ENCODE measurements at places on chromosomes 2 and 18. TPM values are rescaled to one million over a fixed set of nuclear protein-coding genes. Genes with fewer than 3 reads are reported as not detected.

The MAL gene
- total RNA-seq, result not detected

The SERPINB13 gene
- total RNA-seq, result not detected

The MXD1 gene
- 3.3 TPM for total RNA-seq

The TMX3 gene
- total RNA-seq, result 57.0 TPM

DNA sequence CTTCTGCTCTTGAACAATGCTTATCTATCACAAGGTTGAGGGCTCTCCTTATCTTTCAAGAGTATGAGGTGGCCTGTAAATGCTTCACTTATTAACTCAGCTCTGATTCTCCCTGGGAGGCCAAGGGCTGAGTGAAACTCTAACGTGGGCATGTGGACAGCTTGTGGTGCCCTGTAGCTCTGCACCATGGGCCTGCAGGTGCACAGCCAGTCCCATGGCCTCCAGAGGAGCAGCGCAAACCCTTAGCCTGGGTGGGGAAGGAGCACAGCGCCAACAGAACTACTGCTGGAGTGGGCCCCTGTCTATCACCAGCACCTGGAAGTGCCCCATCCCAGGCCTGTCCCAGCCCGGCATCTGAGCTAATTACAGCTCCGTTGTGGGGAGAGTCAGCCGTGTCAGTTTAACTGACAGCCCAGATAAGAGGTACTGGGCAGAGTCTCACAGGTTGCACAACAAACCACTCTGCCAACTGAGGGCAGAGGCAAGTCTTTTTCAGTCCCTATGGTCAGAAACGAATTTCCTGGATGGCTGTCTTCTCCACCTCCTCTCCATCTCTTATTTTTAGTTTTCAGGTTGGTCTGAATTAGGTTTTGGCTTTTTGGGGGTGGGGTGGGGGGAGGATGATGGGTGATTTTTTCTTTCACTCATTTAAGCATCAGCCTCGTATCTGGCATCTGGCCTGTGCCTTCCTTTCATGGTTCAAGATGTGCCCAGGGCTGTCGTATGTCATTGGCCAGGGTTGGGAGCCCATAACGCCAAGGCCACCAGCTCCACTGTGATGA lies 219.5 kb downstream of the BCL2 start:
- no peak for DNase-seq

GRCh38 chr2:205675861-205676516 lies 6.3 kb upstream of the NRP2 start:
- DNase-seq, result peak; percentile 37

DNA sequence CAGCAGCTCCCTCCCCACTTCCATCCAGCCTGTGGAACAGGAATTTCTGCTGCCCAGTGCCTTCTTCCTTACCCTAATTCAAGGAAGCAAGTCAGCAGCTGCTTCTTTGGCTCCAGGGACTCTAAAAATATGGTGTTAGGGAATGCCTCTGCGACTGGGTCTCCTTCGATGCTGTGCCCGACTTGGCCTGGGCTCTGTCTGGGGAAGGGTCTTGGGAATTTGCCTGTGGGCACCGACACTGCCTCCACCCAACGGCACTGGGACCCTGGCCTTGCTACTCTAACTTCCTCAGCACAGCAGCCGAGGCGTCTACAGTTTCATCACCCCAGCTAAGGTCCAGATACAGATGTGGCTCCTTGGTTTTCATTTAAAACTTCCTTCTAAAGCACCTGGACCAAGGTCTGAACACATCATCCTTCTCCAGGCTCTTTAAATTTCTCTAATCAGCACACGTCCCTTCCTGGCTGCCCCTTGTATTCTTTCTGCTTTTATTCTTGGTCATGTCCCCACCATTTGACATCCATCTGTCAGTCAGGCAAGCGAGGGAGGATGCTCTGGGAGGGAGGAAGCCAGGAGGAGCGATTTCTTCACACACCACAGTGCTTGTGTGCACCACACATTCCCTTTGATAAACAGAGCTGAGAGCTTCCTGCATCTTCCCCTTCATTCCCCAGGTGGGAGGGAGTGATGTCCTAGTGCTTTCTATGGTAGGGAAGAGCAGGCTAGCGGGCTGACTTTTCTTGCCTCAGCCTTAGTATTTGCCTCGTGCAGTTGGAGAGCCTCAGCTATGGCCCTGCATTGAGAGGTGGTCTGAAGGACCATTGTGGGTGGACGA lies 6.8 kb downstream of the LBH start:
- no peak for DNase-seq

GRCh38 chr2:123693836-123694235 lies 331.3 kb upstream of the CNTNAP5 start:
- DNase-seq, result no peak

GRCh38 chr2:179521944-179522343 lies 257.3 kb upstream of the SESTD1 start:
- DNase-seq, result no peak

GRCh38 chr2:8602809-8603208 lies 79.0 kb upstream of the ID2 start:
- DNase-seq, result no peak

GRCh38 chr2:197675246-197675645 lies at the start of gene RFTN2:
Gene RFTN2, minus strand, starts transcription at chr2:197675587. Its CDS starts 129 bp downstream, at chr2:197675458.
- DNase-seq, result no peak
